ENCODE measurements at places on chromosomes 1 and 21.

- no peak for DNase-seq
Measured at GRCh38 chr1:109498161-109498801, 4.4 kb downstream of the CYB561D1 start.

DNA sequence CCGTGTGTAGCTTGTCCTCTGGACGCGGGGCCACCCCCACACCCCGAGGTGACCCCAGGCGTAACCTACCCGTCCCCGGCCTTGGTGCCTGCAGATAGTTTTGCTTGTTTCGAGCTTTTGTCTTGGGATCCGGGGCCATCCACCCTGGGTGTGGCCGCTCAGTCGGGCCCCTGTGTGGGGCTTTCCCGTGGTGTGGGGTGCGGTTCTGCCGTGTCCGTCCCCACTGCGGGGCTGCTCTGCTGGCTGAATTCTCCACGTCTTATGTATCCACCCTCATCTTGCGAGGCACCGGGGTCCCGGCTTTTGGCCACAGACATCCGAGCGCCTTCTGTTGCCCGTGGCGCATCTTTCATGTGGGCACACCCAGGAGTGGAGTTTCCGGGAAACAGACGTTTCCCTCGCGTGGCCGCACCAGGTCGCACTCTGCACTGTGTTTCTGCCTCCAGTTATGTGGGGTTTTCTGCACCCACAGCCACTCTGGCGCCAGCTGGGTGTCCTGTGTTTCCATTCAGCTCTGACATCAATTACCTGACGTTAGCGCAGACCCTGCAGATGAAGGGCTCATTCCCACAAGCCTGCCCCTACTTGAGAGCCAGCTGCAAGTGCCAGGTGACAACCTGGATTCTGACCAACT lies 64.9 kb downstream of the PRKCZ start:
- DNase-seq = no peak

DNA sequence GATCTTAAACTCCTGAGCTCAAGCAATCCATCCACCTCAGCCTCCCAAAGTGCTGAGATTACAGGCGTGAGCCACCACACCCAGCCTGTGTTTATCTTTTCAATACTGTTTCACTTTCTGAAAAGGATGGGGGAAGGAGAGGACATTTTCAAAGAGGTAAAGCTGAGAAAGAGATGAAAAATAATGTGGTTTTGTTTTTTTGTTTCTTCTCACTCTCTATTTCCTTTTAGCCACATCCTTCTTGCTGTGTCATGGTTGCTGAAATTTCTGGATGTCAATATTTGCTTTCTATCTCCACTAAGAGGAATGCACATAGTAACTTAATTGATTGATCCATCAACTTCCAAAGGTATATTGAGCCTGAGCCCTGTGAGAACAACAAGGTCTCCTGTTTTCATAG lies 6.4 kb upstream of the C1orf21 start:
- DNase-seq = no peak

DNA sequence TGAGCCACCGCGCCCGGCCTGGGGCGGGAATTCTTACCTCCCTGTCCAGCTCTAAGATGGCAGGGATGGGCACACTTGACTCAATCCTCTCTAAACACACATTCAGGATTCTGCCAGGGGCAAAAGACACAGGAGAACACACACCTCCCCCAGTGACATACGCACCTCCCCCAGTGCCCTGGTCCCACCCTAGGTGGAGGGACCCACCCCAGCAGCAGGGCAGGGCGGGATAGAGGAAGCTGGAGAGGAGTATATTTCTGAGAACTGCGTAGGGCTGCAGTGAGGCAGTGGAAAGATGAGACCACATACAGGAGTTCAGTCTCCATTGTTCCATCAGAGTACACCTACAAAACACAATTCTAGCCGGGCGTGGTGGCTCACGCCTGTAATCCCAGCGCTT lies 92.5 kb downstream of the SDCCAG8 start:
- DNase-seq = no peak

- no peak for DNase-seq
Measured at GRCh38 chr1:77370583-77371306, 88.9 kb downstream of the AK5 start.

DNA sequence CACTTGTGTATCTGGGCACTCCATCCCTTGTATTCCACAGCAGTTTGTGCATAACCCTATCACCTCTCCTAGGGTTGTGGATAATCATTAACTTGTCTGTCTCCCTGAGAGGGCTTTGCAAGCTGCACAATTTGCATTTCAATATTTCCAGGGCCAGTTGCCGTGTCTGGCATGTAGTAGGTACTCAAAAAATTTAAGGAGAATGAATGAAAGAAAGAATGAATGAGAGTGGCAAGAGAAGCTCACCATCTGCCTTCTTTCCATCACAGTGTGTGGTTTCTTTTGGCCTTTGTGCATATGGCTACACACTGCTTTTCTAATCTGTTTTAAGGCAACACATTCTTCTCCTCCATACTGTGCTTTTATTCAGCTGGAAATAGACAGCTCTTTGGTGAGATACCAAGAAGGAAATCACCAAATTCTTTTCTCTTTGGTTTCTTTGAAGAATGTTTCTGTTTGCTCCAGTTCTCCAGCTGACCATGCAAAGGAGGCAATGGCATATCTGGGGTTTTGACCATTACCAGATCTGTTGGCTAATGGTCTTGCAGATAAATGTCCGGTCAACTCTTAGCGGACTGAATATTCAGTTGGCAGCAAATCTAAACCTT lies 49.4 kb downstream of the NGF start:
- DNase-seq = no peak

DNA sequence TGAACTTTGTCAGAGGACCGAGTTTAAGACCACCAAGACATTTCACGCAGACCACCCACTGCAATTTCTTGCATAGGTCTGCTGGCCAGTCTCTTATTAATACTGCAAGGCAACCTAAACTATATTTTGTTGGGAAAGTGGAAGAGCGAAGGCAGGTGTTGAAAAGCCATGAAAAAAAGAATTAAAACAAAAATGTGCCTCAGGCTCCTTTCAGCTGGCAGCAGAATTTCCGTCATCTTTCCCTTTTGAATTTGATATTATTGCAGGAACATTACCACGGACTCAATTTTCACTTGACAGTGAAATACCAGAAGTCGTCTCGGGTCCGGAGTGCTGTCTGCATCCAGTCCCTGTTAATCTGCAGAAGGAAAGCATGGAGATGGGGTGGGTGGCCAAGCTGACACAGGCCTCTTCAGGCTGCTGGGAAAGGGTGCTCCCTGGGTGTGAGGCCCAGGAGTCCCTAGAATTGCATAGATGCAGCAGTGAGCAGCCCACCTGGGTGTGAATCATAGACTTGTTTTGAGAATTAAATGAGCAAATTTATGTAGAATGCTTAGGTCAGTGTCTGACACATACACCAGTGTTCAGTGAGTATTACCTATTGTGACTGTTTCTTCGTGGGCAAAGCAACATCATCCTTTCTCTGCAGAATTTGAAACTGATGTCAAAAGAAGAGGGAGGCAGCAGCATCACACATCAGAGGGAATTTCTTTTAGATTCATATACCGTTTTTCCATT lies 150.7 kb downstream of the PBX1 start:
- DNase-seq = no peak

DNA sequence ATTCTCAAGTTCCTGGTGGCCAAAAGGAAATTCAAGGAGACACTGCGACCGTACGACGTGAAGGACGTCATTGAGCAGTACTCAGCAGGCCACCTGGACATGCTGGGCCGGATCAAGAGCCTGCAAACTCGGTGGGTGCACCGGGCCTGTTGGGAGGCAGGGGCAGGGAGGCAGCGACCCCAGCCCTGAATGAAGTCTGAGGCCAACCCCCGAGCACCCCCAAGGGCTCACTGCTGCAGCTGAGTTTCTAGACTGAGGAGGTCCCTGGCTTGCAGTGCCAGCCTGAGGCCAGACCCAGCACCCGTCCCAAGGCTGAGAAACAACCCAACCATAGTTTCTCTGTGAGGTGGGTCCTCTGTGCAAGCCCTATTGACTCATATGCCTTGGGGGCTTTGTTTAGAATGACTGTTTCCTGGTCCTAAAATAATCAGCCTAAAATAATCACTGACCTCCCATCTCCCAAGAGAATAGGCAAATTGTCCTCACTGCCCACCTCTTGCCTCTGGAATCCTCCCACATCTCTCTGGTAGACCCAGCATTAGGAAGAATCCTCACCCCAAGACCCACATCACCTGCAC lies 27.1 kb downstream of the CITED4 start:
- DNase-seq = no peak

GRCh38 chr1:30618335-30618747 lies 105.0 kb downstream of the MATN1 start:
- DNase-seq = no peak

- no peak for DNase-seq
Measured at GRCh38 chr1:203406446-203407045, 55.6 kb upstream of the FMOD start.

GRCh38 chr1:59926381-59927123 lies at the start of gene CYP2J2:
Gene CYP2J2 (minus strand): TSS chr1:59926773. CDS start chr1:59926746, 27 bp downstream.
- peak; percentile 20 for DNase-seq

GRCh38 chr1:85047144-85047471 lies 1.2 kb downstream of the MCOLN3 start:
- DNase-seq = no peak

GRCh38 chr1:41689558-41689981 lies 205.1 kb upstream of the EDN2 start:
- no peak for DNase-seq

- no peak for DNase-seq
Measured at GRCh38 chr21:36480618-36481017, 696 bp upstream of the CLDN14 start.

Measured in activated effector memory CD4-positive, alpha-beta T cell treated with Interleukin-2 at 50 U/mL for 16 hours (primary cell).